ENCODE measurements at places on chromosomes 16 and 17.

GRCh38 chr16:2981177-2981898, 1.1 kb upstream of the PKMYT1 start:
- no peak for DNase-seq

- DNase-seq, result no peak
Observed at GRCh38 chr17:44672479-44673093, 16.3 kb downstream of the MEIOC start.

DNA sequence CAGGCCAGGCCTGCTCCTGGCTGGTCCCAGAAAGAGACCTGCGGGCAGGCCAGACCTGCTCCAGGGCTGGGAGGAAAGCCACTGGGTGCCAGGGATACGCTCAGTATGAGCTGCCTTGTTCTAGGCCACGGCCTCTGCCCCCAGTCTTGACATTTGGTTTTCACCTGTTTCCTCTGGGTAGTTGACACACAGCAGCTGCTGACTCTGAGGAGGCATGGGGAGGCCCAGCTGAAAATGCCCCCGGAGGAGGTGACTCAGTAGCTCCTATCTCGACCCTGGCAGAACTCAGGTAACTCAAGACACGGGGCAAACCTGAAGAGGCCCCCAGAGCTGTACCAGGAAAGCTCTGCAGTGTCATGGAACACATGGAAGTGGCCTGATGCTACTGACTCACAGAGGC, 13.9 kb upstream of the ADGRG1 start:
- DNase-seq, result no peak

GRCh38 chr17:50540560-50541401, 6.2 kb upstream of the SPATA20 start:
- no peak for DNase-seq

GRCh38 chr16:50722405-50722737, 19.5 kb upstream of the CYLD start:
- DNase-seq, result no peak

DNA sequence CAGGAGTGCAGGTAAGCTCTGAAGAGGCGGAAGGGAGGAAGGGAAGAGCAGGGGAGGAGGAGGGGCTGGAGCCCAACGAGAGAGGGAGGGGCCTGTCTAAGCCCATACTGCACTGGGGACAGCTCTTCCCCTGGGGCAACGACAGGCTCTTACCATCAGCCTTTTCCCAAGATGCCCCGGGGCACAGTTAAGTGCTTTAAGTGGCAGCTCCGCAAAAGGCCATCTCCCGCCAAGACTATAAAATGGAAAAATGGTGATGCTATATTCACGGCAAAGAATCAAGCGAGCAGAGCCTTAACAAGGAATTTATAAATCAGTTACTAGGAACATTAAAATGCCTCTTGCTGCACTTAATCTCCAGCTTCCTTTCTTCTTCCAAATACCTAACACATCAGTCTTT, 110.2 kb upstream of the NLRP1 start:
- DNase-seq, result no peak

GRCh38 chr16:67942200-67942509, 1.8 kb downstream of the LCAT start:
- DNase-seq, result peak; percentile 70

- no peak for DNase-seq
Observed at GRCh38 chr16:81627729-81628244, 151.3 kb upstream of the PLCG2 start.

- no peak for DNase-seq
Observed at GRCh38 chr17:72053449-72053848, 67.4 kb upstream of the SOX9 start.

GRCh38 chr16:68961778-68962402, 118.6 kb downstream of the TANGO6 start:
- DNase-seq, result no peak

GRCh38 chr16:14613991-14614390, 16.1 kb downstream of the PARN start:
- DNase-seq, result no peak

- DNase-seq, result no peak
Observed at GRCh38 chr17:82605939-82606600, 42.2 kb downstream of the WDR45B start.

DNA sequence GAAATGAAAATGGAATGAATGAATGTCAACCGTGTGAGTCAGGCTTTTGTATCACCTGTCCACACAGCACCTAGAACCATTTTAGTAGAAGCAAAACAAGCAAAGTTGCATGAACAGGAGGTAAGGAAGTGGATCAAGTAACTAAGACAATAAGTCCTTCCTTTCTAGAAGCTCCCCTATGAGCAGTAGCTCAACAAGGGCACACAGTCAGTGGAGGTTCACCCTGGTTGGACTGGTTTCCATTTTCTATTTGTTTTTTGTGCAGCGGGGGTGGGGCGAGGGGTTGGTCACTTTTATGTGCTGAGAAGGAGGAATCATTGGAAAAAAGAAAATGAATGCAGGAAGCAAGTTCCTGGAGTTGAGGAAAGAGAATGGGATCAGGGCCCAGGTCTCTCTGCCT, 4.0 kb upstream of the HSBP1 start:
- no peak for DNase-seq

- DNase-seq, result no peak
Observed at GRCh38 chr17:69320210-69320907, 6.6 kb downstream of the ABCA5 start.

DNA sequence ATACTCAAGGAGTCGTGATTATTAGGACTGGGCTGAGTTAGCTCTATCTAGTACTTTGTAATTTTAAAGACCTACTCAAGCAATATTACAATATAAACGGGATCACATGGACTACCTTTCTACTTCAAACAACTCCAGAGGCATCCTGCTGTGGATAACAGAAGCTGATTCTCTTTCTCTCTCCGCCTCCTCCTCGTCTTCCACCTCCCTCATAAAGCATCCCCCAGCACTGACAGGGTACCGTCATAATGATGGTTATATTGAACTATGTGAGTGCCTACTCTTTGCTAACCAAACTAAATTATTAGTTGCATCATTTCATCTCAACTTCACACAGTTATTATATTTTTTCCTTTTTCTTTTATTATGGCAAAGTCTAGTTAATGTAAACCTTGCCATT, 165.4 kb upstream of the FOXF1 start:
- no peak for DNase-seq

- DNase-seq, result no peak
Observed at GRCh38 chr17:27893841-27894503, 807 bp upstream of the LYRM9 start.
